Naive B cell (primary cell): ENCODE measurements at places on chromosomes 11 and 22.

GRCh38 chr11:113967361-113967760, 7.5 kb upstream of the HTR3A start:
- no peak overlapping the region for H3K27ac ChIP-seq
- no peak for DNase-seq
- H3K36me3 ChIP-seq: no peaks in the 10 kb centered on the region
- H3K27me3 ChIP-seq: no peaks in the 10 kb centered on the region

DNA sequence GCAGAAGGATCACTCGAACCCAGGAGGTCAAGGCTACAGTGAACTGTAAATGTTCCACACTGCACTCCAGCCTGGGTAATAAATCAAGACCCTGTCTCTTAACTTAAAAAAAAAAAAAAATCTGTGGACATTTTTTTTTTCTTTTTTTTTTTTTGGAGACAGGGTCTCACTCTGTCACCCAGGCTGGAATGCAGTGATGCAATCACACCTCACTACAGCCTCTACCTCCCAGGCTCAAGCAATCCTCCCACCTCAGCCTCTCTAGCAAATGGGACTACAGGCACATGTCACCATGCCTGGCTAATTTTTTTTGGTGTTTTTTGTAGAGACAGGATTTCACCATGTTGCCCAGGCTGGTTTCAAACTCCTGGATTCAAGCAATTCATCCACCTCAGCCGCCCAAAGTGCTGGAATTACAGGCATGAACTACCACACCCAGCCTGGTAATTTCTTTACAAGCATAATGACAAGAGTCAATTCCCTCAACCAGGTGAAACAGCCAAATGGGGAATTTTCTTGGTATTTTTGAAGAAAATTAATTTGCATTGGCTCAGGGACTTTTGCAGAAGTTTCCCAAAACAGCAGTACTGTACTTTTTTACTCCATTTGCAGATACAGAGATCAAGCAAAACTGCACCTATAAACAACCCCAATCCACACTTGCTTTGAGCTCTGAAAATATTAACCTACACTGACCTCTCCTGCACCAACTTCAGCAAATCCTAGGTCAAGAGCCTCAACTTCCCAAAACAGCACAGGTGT, 44.0 kb downstream of the MRTFA start:
- H3K27me3 ChIP-seq: no peaks in the 10 kb centered on the region
- H3K36me3 ChIP-seq: no peaks in the 10 kb centered on the region
- peak overlapping the region; percentile 61 for H3K4me3 ChIP-seq
- peaks cover 50% of the 10 kb centered on the region for H3K4me1 ChIP-seq
- no peak for DNase-seq

GRCh38 chr11:36361901-36362391, 65.9 kb downstream of the PRR5L start:
- peaks cover 22% of the 10 kb centered on the region for H3K27me3 ChIP-seq
- no peak for DNase-seq
- peaks cover 44% of the 10 kb centered on the region for H3K4me1 ChIP-seq
- H3K27ac ChIP-seq: no peak overlapping the region
- H3K36me3 ChIP-seq: no peaks in the 10 kb centered on the region

GRCh38 chr22:32682990-32683389, 118.5 kb upstream of the TIMP3 start:
- H3K27ac ChIP-seq: no peak overlapping the region
- DNase-seq: no peak
- peaks cover 45% of the 10 kb centered on the region for H3K27me3 ChIP-seq
